ENCODE measurements at places on chromosomes 2 and 18.
A peak's percentile ranks its signal among the peaks of the same experiment; 100 is the strongest.

DNA sequence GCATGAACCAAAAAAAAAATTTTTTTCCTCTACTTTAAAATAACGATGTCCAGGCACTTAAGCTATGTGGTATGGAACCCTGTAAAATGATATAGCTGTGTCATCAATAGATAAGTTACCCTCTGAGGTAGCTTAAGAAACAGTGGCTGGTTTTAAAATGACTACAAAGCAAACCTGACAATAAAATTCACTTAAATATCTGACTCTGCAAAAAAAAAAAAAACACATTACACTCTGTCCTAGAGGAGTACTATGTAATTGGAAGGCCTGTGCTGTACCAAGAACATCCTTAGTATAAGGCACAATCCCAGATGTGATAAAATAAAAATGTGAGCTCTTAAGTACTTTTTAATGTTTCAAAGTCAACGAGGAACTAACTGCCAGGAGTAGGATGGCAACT lies 322.4 kb downstream of the ALK start:
- DNase-seq = no peak

DNA sequence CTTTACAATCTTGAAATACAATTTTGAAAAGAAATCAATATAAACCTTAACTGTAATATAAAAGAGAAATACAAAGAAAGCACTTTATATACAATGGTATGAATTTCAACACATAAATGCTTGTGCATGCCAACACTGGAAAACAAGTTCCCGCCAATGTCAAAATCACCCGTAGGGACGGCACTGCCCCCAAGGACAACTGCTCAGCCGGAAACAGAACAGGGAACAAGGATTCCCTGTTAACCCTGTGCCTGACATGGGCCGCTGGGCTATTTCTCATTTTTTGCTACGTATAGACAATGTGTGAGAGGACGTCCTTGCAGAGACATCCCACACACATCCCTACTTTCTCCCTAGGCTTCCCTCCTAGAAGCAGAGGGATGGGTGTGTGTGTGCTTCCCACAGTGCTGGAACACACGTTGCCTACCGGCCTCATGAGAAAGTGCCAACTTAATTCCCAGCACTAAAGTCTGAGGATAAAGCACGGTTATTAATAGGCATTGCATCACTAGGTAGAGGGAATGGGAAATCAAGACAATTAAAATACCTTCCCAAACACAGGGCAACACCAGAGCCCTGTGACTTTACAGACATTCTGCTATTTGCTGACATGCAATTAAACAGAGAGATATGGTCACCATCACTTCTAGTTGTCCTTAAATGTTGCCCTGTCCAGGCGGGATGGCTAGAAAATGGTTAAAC lies 14.4 kb downstream of the AFG3L2 start:
- no peak for DNase-seq

GRCh38 chr18:31647127-31647753 lies 37.1 kb downstream of the B4GALT6 start:
- no peak for DNase-seq

DNA sequence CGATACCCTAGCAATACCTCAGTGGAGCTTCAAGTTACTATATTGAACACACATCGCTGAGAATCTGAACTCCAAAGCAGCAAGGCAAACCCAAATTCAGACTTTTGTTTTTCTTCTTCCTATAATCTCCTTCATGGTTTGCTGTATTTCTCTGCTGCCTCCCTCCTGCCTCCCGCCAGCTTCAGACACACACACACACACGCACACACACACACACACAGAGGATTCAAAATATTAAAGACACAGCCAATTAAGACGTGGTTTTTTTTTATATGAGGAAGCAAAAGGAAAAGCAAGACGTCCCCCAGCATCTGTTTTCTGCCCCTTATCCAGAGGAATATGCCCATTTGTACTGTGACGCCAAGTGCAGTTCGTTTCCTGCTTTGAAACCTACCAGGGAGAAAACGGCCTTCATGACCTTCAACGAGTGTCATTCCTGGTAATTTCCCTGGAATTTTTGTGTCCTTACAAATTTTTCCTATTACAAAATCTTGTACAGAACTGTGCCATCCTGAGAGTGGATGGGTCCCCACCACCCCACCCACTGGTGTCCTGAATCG lies 547.9 kb upstream of the ID2 start:
- no peak for DNase-seq

- no peak for DNase-seq
These were observed 151.6 kb downstream of the PTGR3 start for GRCh38 chr18:75057169-75057960.

- DNase-seq = no peak
These were observed 2.0 kb downstream of the EIF2AK2 start for GRCh38 chr2:37154785-37155184.

GRCh38 chr2:8659092-8659734 lies 22.6 kb upstream of the ID2 start:
- no peak for DNase-seq

GRCh38 chr2:106201661-106202060 lies 7.6 kb upstream of the UXS1 start:
- no peak for DNase-seq

DNA sequence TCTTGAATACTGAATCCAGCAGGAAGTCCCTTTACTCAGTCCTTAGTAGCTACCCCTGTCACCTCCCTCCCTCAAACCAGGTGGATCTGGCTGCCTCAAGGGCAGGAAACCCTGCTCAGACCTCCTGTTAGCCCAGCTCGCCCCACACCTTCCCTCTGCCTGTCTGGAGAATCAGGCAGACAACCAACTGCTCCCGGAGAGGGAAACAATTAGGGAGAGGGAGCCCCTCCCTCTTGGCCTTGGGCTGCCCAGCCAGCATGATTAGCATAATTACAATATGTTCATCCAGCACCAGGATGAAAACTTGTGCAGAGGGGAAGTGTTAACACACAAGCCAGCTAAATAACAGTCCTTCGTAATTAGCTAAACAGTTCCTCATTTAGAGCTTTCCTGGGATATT lies 185.5 kb downstream of the C1D start:
- DNase-seq = peak; percentile 38

- no peak for DNase-seq
These were observed 73.1 kb upstream of the DNMT3A start for GRCh38 chr2:25414781-25415180.

GRCh38 chr2:120887320-120887697 lies 151.6 kb downstream of the GLI2 start:
- DNase-seq = no peak

GRCh38 chr2:12824351-12824777 lies 107.6 kb downstream of the TRIB2 start:
- peak; percentile 87 for DNase-seq

GRCh38 chr2:192127434-192127833 lies 67.3 kb downstream of the TMEFF2 start:
- no peak for DNase-seq

- peak; percentile 76 for DNase-seq
These were observed 38.2 kb downstream of the ACVR1 start for GRCh38 chr2:157837851-157838441.

GRCh38 chr18:24633121-24633520 lies 172.7 kb downstream of the HRH4 start:
- peak; percentile 66 for DNase-seq

GRCh38 chr2:37091873-37092272 lies 7.6 kb downstream of the GPATCH11 start:
- DNase-seq = no peak

- DNase-seq = no peak
These were observed 81.0 kb upstream of the SALL3 start for GRCh38 chr18:78898635-78899034.

- peak; percentile 40 for DNase-seq
These were observed 619 bp downstream of the GALM start for GRCh38 chr2:38666556-38666910.

GRCh38 chr2:113791697-113792590 lies 35.5 kb upstream of the SLC35F5 start:
- no peak for DNase-seq

DNA sequence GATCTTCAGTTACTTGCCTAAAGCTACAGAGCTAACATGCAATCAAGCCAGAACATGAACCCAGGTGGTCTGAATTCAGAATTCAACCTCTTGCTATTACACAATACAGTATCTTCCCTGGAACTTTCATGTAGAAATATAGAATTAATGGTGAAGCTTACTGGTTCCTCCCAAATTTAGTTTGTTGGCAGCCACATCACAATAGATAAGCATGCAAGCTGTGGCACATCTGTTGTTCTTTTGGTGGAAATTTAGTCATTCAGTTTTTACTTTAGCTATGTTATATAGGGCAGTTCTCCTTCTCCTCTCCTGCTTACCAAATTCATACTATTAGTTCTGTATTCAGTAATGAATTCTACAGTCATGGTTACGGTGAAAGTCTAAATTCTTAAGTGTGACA lies 101.0 kb upstream of the RNF152 start:
- no peak for DNase-seq

GRCh38 chr2:106307860-106308259 lies 113.8 kb upstream of the UXS1 start:
- no peak for DNase-seq

DNA sequence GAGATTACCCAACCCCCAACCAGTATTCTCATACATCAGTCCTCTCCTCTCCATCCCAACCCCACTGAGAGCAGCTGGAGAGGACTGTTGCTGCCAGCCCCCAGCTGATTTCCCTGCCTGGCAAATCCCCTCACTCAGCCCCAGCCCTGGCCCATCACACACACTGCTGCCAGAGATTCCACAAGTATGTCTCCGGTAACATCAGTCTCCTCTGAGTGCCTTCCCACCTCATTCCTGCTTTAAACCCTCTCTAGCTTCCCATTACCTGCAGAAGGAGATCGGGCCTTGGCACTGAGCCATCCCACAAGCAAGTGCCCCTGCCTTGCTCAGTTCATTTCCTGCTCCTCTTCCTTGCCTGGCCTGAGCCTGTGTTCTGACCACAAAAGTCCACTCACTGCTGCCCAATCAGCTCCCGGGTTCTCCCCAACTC lies 50.6 kb upstream of the ZFP36L2 start:
- peak; percentile 25 for DNase-seq

DNA sequence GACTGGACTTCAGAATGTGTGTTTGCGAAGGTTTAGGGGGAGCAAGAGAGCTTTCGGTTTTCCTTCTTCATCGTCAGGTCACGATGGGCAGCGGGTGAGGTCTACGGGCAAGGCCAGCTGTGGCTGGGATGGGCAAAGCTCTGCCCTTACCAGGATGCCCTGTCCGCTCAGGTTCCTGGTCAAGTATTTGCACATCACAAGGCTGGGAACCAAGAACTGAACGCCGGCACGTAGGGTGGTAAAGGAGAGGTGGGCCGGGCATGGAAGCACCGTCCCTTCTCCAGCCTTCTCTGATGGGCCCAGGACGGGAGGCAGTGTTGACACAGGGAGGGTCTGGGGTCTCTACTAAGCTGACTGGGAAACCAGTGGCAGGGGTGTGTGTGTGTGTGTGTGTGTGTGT lies 50.5 kb upstream of the UBE2F start:
- DNase-seq = no peak

- no peak for DNase-seq
These were observed 342.9 kb upstream of the DCC start for GRCh38 chr18:51997129-51997528.

- DNase-seq = no peak
These were observed 71.8 kb downstream of the COX7A2L start for GRCh38 chr2:42289222-42289621.

DNA sequence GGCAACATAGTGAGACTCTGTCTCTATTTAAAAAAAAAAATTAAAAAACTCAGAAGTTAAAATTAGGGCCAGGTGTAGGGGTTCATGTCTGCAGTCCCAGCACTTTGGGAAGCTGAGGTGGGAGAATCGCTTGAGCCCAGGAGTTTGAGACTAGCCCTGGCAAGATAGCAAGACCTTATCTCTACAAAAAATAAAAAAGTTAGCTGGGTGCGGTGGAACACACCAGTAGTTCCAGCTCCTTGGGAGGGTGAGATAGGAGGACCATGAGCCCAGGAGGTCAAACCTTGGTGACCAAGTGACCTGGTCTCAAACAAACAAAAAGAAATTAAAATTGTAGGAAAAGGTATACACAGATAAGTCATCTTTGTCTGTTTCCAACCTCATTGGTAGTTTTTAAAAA lies 11.3 kb downstream of the TTLL4 start:
- DNase-seq = no peak

DNA sequence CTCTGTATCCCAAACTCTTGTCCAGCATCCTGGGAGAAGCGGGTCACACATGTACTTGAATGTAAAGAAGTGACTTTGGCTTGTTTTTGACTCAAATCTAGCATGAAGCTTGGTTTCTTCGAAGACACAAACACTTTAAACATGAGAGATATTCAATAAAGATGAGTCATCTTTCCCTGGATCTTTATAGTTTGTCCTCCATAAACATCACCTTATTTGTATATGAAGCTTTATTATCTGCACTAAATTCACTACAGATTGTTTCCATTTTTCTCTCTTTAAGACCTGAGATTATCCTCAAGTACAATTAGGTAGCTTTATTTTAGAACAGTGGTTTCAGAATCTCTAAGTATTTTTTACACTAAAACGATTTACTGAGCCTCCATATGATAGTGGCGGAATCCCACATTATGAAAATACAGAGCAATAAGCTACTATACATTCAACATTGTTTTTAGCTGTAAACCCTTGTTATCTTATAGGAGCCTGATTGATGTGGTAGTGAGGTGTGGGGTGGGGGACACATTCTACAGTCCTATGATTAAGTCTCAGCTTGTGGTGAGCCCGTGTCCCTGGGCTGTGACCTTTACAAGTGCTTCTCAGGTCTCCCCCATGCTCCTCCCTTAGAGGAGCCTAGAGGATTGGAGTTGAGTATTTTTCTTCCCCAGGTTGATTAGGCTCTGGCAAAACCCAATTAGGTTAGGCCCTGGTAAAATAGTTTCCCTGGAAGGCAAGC lies 79.6 kb upstream of the RAPGEF4 start:
- no peak for DNase-seq

GRCh38 chr2:41500895-41501294 lies 546.9 kb upstream of the PKDCC start:
- no peak for DNase-seq

- no peak for DNase-seq
These were observed 14.5 kb upstream of the ZBTB14 start for GRCh38 chr18:5309888-5310470.

DNA sequence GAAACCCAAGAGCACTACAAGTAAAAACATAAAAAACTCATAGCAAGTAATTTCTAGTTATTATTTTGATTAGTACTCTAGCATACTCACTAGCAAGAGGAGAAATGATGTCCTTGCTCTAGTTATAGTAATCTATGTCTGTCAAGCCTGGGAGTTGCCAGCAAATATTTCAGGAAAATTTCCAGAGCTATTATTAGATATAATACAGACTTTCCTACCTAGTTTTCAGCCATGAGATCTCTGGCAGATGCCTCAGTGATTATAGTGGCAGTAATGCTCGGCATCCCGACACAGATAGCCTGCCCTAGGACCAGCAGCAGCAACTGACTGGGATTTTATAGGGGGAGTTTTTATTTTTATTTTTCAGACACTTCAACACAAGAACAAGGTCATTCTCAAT lies 224.4 kb downstream of the ZNF385B start:
- peak; percentile 14 for DNase-seq

DNA sequence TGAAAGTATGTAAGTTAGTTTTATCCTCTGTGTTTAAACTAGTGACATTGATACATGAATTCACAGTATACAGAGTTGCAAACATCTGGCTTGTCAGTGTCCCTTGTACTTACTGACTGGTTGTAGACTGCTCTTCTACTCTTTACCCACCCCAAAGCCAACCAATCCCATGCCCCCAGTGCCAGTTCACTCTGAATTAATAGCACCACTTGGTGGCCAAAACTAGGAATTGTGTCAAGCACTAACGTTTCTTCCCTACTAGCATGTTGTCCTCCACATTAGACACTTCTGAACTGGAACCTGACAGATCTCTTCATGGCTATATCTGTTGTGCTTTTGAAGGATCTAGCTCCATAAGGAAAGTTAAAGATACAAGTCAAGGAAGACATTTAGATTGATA lies 27.2 kb upstream of the OTX1 start:
- peak; percentile 82 for DNase-seq

- no peak for DNase-seq
These were observed 47.8 kb upstream of the RHOB start for GRCh38 chr2:20398956-20399567.
